ENCODE measurements at places on chromosomes 13 and 19.

- no peak for DNase-seq
These were observed 47.3 kb downstream of the CEBPG start for GRCh38 chr19:33420821-33421220.

GRCh38 chr13:111298214-111298975 is 22.0 kb upstream of the TEX29 start:
- DNase-seq: no peak

DNA sequence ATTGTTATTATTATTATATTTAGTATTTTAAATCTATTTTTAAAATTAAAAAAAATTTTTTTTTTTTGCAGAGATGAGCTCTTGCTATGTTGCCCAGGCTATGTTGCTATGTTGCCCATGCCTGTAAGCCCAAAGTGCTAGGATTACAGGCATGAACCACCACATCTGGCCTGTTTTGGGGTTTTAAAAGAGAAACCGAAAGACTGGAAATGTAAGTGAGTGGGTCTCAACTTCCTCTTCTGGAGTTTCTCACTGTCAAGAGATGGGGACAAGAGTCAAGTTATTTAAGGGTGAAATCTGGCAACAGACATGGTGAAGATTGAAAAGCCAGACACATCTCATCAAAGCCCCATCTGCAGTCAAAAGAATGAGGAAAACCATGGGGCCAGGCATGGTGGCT is 4.2 kb upstream of the OR7G3 start:
- no peak for DNase-seq

- no peak for DNase-seq
These were observed 35.0 kb downstream of the B3GLCT start for GRCh38 chr13:31234729-31235128.

DNA sequence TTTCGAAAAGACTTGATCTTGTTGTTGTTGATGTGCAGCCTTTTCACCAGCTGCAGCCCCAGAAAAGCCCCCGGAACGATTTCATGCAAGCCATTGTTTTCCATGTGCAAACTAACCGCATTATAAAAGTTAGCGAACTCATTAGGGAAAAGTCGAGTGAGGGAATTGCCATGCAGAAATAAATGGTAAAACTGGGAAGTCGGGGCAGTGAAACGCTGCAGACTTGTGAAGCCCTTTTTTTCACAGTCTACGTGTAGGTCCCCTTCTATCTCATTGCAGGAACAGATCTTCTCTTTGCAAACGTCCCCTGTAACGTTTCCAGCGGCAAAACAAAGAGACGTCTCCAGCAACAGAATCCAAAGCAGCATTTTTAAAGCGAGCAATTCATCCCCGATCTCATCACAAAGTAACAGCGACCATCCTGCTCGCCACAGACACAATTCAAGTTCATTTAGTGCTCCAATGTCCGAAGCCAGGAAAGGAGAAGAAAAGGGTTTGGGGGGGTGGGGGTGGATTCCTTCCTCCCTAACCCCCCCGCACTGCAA is 1.1 kb downstream of the SLITRK1 start:
- no peak for DNase-seq

- no peak for DNase-seq
These were observed at the start of gene CYP4F3 for GRCh38 chr19:15640294-15640903. CYP4F3 (plus strand) TSS chr19:15640897; CDS start chr19:15641416, 519 bp downstream.

DNA sequence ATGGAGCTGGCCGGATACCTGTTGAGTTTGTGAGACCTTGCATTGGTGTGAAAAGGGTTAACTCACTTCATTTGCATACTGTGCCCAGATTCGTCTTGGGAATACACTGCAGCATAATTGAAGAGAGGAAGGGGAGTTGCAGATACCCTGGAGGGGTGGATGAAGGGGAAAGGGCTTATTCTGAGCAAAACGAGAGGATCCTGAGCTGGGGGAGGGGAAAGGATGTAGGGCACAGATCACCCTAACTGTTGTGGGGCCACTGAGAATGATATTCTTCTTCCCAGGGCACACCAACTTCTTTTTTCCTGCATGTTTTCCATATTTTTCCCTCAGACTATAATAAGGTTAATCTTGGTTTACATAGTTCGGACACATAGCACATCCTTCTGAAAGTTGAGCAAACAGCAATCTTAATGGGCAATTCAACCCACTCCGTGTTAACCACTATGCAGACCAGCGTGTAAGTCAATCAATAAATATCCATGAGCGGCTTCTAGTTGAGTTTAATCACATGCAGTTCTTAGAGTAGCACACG is 11.7 kb upstream of the PTPRS start:
- no peak for DNase-seq

Data from stimulated activated CD4-positive, alpha-beta T cell treated with anti-CD3 and anti-CD28 coated beads, Interleukin-15, amount 100 ng/mL, for 1 hour (primary cell).